ENCODE measurements at places on chromosomes 2 and 18.

DNA sequence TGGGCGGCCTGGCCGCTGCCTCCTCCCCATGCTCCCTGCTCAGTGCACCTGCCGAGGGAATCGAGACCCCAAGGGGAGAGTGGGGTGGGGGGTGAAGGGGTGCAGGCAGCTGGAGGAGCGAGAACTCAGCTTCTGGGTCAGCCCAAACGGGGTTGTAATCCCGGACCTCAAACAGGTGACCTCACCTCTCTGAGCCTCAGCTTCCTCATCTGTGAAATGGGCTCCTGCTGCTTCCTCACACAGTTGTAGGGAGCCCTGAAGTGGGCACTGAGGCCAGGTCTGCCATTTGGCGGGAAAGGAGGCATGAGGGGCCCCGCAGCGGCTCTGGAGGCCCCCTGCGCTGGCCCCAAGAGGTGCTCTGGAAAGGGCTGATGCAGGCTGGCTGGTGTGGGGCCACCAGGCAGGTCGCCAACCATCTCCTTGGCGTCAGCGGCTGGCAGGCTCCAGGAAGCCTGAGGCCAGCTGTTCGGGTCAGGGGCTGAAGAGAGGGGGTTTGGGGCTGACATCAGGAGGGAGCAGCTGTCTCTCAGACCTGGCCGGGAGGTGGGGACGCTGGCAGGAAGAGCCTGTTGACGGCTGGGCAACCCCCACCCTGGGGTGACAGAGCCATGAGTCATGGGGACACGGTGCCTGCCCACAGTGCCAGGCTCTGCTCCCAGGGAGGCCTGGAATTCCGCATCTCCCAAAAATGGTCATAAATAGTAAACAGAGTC is 4.9 kb downstream of the KLHL30 start:
- DNase-seq: no peak

GRCh38 chr2:159175182-159175581 is 111.3 kb downstream of the WDSUB1 start:
- no peak for DNase-seq

- no peak for DNase-seq
These were observed 16.3 kb upstream of the HPCAL1 start for GRCh38 chr2:10286216-10287037.

- no peak for DNase-seq
These were observed 409.9 kb upstream of the NRXN1 start for GRCh38 chr2:51441786-51442185.

- DNase-seq: no peak
These were observed 140.2 kb downstream of the DDX1 start for GRCh38 chr2:15731889-15732271.

DNA sequence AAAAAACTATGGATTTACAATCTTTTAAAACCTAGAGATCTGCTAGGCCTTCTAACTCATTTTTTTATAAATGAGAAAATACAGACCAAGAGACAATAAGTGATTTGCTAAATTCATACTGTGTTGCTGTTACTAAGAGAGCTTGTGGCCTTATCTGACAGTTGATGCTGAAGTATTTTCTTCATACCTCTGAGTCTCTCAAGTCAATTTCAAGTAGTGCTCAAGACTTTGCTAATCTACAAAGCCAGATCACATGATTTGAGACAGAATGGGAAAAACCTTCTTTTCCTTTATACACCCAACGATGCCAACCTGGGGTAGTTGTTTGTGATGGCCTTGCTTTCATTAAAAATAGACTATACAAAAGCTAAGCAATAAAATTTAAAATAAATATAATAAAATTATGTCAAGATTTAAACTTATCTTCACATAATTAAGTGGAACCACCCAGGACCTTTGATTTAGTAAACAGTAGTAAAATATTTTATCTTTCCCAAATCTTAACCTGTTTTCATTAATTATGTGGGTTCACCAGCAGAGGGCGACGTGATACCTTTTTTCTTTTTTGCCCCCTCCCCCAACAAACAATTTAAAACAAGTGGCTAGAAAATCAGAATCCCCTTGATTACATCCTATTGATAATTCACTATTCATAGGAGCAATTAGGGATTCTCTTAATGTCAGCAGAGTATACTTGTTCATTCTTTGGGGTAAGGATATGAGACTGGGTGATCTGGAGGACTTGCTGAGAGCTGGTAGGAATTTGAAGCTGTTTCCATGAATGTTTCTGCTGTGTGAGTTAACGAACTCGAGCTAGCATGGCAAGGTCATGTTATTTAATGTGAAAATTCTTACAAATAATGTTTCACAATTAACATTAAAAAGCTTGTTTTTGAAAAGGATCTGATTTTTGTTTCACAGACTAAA is 49.6 kb upstream of the SLC5A7 start:
- no peak for DNase-seq

DNA sequence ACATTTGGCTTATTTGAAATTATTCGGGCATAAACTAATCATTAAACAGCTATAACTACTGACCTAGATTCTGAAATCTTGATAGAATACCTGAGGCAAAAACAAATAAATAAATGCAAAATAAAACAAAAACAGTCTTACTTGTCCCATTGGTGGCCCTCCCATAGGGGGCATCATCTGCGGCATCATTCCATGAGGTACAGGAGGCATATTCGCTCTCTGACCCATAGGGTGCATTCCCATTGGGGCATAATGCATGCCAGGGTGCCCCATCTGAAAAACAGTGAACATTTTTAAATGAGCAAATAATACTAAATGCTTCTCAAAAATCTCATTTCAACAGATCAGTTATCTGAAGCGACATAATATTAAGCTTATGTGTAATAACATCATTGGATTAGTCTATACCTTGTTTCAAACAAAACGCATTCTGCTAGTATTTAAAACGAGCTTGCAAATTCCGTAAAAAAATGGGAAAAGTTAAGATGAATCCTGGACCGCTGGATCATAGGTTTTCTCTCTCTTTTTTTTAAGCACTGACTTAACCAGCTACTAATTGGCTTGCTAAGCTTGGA is 1.3 kb downstream of the PRPF40A start:
- no peak for DNase-seq

GRCh38 chr2:230161184-230161583 is 58.6 kb downstream of the SP110 start:
- no peak for DNase-seq

DNA sequence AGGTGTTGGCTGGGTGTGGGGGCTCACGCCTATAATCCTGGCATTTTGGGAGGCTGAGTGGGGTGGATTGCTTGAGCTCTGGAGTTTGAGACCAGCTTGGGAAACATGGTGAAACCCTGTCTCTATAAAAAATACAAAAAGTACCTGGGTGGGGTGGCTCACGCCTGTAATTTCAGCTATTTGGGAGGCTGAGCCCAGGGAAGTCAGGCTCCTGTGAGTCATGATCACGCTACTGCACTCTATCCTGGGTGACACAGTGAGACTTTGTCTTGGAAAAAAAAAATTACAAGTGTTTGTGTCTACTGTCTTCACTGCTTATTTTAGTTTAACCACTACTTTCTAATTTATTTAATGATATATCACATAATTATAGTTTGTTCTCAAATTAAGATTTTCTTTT is 62.7 kb upstream of the DOCK10 start:
- DNase-seq: no peak

GRCh38 chr2:181106789-181107627 is 126.6 kb downstream of the UBE2E3 start:
- no peak for DNase-seq

GRCh38 chr2:12762976-12763375 is 46.2 kb downstream of the TRIB2 start:
- DNase-seq: no peak

- no peak for DNase-seq
These were observed 281.8 kb upstream of the TCF4 start for GRCh38 chr18:55869556-55870501.

DNA sequence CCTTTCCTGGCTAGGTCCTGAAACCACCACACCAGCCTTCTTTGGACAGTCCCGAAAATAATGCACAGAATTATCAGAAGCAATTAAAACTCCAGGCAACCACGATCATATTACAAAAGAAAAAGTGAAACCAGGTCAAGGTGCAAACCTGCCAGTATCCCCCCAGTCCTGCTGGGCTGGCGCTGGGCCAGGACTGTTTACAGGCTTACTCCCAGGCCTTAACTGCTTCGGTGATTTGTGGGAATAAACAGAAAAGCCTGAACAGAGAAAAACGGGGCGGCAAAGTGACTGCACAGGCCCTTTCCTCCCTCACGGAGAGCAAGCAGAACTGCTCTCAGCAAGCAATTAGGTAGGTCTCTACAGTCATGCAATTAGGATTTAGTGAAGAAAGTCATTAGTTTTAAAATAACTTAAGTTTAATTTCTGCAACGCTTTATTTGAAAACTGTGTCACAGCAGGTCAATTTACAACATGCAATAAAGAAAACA is 1.3 kb downstream of the HDAC4 start:
- no peak for DNase-seq

DNA sequence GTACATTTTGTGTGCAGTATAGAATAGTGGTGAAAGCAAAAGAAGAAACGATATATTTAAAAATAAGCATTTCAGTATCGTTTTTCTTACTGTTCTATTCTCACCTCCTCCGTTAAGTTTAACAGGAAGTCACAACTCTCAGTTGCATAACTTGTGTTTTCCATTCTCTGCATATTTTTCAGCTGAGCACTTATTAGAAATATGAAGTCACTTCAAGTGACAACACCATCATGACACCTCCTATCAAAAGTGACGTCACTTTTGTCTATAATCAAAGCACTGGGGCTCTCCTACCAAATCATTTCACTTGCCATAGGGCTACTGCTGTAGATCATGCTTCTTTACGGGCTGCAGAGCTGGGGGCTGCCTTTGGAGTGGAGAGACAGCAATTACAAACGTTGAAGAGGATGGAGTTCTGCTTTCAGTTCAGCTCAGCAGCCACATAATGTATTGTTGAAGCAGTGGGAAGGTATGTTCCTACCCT is 36.3 kb downstream of the STAT4 start:
- no peak for DNase-seq

DNA sequence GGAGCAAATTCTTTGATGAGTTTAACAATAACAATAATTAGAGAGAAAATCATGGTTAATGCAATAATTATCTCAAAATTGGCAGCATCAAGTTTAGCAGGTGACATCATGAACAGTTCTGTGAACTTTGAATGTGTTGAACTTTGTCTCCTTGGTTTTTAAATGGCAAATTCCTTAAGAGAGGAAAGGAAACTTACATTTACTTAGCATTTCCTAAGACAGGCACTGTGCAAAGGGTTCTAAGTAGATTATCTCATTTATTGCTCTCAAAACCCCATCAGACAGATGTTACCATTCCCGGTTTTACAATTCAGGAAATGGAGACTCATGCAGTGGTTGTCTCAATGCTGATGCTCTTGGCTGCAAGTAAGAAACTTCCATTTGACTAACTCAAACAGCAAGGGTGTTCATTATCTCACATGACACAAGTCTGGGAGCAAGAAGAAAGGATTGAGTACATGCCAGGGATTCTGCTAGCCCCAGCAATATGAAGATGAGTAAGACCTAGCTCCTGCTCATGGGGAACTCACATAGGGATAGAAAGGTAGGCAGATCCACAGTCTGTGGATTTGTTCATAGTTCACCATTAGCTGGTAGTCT is 81.3 kb upstream of the ITGA6 start:
- DNase-seq: no peak

DNA sequence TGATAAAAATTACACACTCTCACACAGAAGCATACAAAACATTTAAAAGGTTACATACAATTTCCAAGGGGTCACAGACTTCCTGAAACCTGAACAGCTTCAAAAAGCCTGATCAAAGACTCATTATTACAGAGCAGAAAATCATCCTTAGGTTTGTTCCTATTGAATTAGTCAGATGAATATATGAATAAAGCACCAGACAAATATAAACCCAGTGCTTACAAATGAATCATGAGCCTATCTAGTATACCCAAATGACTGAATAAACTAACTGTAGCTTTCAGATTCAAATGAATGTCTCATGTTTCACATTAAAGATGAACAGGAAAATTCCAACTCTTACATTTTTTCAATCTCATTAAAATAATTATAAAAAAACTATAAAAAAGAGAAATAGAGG is 550.3 kb downstream of the SUCLG1 start:
- no peak for DNase-seq

DNA sequence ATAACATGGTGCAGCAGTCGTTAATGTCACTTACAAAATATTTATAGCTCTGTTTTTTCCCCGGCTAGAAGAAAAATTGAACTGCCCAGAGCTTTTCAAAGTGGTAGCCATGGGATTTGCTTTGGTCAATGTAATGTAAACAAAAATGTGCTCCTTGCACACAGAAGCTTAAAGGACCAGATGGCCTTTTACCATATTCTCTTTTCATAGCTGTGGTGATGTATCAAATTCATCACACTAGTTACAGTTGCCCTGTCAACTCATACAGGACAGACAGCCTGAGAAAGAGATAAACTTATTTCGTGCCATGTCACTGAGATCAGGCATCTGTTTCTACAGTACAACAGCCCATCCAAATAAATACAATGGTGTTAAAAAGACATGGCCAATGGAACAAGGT is 368.1 kb upstream of the CDH19 start:
- no peak for DNase-seq

DNA sequence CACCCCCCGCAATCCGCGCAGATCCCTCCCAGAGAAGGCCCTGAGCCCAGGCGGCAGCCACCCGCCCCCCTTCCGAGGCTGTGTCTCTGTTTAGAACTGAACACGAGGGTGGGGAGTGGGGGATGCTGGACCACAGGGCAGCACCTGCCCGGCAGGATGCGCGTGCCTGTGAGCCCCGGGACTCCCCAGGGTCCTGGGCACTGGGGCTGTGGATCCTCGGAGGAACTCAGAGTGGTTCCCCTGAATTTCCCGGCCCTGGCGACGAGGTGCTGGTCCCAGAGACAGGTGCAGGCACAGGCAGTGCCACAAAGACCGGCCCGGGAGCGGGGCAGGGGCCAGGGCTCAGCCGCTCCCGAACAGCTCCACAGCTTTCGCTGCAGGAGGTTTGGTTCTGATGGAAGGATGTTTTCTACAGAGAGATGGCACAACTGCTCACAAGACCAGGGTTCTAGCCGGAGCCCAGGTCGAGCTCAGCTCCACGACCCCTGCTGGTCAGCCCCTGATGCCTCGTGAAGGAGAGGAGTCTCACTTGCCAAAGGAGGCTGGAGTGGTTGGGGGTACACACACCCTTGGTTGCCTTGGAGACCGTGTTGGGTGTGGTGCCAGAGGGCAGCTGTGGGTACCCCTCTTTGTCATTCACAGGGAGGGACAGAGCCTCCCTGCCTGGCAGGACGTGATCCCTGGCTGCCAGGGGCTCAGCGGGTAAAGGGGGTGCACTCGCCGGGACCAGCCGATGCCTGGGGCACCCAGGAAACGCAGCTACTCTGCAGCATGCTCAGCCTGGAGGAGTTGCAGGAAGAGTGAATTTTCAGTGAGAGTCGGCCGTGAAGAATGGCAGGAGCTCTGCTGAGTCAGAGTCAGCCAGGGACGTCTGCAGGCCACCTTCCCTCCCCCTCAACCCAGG is 4.4 kb upstream of the NEU4 start:
- DNase-seq: no peak

- no peak for DNase-seq
These were observed 107.6 kb upstream of the OTOS start for GRCh38 chr2:240247868-240248720.

- DNase-seq: no peak
These were observed 34.6 kb downstream of the EFEMP1 start for GRCh38 chr2:55888936-55889335.

GRCh38 chr2:188322569-188323551 is 31.2 kb downstream of the GULP1 start:
- no peak for DNase-seq
